ENCODE measurements at places on chromosomes 11 and 22.

DNA sequence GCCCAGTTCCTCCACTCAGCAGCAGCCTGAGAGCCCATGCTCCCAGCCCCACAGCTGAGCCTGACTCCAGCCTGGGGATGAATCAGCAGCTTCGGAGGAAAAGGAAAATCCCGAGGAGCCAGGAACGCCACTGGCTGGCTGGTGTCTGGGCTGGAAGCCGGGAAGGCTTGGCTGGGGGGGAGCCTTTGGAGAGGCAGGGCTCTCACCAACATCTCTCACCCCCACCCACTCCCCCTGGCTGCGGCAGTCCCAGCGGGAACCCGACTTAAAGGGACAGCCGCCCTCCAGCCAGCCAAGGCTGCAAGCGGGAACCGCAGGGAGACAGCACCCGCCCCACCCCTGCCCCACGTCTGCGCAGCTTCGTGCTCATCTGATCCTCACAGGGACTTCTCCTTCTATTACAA is 28.4 kb downstream of the KIAA0930 start:
- DNase-seq, result no peak

DNA sequence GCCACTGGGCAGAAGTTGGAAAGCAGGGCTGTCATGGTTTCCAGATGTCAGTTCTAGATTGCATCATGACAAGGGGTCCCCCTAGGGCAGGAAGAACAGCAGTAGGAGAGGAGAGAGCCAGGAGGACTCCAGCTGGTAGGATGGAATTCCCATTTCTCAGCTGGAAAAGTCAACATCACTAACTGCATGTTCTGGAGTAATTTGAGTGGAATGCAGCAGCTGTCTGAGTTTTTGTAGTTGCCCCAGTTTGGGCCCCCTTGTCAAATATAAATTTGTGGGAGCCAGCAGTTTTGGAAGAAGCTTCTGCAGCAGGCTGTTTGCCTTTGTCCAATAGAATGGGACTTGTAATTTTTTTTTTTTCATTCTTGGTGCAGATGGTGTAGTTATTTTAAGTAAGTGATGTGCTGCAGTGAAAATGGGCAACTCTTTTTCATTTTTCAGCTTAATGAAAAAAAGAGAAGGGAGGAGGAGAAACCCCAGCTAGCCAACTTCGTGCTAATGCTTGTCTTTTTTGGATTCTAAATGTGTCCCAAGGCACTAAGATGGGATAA is 86.9 kb downstream of the LDLRAD3 start:
- no peak for DNase-seq

GRCh38 chr22:50274311-50274710 is 4.1 kb upstream of the MAPK11 start:
- no peak for DNase-seq

DNA sequence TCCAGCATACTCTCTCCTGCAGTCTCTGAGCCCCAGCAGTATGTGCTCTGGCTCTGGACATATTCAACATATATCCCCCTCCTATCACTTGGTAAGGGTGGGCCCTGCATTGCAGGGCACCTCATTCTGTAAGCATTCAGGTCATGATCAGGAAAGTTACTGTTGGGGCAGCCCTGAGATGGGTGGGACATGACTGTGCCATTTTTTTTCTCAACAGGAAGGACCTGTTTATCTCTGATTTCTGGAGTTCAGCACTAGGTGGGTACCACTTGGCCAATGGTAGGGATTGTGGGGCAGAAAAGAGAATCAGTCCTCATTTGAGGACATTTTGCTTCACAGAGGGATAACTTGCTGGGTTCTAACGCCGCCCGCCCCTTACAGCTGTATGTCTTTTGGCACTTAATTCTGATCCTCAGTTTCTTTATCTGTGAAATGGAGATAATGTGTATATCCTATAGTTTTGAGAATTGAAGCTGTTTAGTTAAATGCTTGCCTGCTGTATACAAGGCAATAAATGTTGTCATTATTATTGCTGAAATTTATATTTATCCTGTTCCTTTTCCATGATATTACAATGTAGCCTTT is 2.2 kb downstream of the SRRD start:
- DNase-seq, result no peak

DNA sequence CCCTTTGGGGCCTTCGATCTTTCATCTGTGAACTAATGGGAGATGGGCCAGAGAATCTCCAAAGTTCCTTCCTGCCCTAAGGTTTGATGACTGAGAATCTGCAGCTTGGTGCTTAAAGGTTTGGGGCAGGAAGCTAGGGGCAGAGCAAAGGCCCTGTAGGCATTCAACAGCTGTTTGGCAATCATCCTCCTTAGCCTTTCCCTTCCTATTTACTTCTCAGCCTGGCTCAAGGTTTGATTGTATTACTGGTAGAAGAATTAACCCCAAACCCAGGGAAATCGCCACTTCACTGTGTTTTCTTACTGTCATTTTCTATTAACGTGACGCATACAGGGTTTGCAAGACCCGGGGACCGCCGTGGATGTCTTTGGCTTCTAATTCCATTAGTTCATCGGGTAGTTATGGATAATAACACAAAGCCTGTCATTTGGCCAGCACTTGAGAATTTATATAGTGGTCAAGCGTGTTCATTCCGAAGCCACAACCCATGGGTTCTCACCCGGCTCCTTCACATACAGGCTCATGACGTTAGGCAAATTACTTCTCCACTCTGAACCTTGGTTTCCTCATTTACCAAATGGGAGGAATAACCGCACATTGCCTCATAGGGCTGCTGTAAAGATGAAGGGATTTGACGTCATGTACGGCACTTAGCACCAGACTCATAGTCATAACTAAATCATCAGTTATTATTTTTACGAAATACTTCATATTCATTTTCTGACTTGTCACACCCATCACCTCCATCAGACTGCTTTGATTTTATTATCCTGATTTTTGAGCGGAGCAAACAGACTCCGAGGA is 158.1 kb downstream of the FBXO7 start:
- DNase-seq, result no peak

DNA sequence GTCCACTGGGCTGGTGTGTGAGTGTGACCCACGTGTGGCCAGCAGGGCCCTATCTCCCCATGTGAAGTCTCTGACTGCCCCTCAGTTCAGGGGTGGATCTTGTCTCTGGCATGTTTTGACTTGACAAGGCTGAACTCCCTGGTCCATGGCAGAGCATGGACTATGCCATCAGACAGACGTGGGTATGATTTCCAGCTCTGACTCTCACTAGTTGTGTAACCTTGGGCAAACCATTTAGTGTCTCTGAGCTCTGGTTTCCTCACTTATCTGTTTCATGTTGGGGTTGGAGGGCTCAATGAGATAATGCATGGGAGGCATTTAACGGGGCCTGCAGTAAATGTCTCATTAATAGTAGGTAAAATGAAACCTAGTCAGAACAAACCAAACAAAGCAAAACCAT is 254.5 kb upstream of the NARS2 start:
- DNase-seq, result no peak

DNA sequence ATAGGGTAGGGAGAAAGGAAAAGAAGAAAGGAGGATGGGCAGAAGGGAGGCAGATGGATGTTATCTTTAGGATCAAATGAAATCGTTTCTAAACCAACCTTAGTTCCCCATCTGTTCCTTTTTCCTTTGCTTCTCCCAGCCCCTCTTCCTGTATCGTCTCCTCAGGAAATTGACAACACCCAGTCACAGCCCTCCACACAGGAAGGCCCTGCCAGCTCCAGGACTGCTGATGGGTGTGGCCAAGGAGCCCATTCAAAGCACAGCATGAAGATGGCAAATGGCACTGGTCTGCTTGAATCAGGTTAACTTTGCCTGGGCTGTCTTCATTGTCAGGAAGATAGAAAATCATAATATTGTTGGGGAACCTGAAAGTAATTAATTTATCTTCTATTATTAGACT is 164.8 kb downstream of the C11orf87 start:
- no peak for DNase-seq

GRCh38 chr11:129314371-129314770 is 61.3 kb upstream of the BARX2 start:
- no peak for DNase-seq

DNA sequence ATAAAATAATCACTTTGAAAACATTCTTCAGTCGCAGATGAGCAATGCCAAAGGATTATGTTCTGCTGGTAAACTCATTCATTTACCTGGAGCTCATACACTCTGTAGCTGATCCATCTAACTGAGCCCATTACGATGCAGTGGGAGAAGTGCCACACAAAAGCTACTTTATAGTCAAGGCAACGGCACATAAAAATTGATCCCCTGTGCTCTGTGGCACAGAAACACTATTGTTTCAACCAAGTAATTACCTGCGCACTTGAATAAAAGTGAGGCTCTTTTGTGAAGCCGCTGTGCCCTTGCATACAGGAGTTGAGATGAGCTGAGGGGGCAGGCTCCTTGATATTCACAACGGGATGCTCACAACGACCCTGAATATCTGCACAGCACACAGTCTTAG is 7.2 kb downstream of the DKK3 start:
- DNase-seq, result no peak

DNA sequence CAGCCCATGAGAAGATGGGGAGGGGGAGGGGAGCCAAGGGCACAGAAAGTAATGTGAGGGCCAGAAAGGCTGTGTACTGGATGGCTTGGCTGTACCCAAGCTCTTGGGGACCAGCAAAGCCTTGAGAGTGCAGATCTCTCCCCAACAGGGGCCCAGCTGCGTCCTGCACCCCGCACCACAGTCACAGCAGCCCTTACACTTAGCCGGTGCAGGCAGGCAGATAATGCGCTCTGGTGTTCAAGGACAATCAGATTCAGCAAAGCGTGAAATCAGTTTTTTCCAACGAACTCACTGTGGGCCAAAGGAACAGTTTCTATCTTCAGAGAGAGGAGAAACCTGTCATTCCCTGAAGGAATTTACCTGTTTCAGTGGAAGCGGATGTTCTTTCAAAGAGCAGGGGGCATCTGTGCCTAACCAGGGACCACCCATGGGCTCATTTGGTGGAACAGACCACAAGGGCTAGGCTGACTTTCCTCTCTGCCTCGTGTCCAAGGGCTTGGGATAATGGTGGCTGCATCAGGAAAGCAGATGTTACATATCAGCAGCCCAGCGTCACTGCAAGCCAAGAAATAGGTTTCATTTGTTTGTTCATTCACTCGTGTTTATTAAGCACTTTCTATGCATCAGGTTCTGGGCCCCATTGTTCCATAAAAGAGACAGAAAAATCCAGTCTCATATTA is 81.2 kb upstream of the SPON1 start:
- DNase-seq, result no peak

DNA sequence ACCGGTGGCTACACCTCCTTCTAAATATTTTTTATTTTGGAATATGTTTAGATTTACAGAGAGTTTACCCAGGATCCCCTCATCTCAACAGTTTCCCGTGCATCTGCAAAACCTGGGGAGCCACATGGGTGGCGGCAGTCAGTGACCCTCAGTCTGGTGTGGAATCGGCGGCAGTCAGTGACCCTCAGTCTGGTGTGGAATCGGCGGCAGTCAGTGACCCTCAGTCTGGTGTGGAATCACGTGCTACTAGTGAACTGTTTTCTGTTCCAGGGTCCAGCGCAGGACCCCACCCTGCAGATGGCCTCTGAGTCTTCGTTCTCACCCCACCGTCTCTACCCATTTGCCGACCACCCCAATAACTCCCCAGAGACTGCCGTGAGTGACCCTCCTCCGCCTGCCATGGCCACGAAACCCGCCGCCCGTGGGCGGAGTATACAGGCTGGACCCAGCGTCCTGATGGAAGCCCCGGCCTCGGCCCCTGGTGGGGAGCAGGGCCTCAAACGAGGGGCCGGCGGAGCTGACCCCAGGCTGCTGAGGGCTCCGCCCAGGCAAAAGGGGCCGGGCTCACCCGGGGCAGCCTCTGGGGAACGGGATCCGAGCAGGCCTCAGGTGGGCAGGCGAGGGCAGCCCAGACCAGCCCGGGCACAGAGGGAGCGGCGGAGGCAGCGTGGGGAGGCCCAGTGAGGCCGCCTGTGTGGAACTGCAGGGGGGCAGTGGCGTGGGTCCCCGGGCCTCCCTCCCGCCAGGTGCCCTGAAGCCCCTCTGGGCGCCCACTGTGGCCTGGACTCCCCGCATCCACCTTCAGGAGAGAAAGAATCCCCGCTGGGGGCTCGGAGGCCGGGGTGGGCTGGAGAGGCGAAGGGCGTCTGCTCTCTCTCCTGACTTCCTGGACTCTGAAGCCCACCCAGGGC is 2.5 kb downstream of the IL17REL start:
- no peak for DNase-seq

DNA sequence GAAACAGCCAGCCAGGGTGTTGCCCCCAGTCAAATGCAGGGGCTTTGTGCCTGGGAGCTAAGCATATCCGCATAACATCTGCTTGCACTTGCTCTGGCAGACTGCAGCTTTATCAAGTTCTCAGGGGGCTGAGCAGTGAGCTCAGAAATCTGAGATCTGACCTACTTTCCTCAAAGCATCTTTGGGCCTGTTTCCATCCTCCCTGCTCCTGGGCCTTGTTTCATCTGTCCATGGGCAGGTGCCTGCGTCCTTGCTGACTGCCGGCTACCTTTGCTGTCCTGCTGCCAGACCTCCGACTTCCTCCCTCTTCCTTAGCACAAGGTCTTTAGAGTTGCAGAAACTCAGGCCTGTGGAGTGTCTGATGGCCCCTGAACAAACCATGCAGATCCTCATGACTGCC is 131.2 kb upstream of the B3GAT1 start:
- DNase-seq, result no peak

DNA sequence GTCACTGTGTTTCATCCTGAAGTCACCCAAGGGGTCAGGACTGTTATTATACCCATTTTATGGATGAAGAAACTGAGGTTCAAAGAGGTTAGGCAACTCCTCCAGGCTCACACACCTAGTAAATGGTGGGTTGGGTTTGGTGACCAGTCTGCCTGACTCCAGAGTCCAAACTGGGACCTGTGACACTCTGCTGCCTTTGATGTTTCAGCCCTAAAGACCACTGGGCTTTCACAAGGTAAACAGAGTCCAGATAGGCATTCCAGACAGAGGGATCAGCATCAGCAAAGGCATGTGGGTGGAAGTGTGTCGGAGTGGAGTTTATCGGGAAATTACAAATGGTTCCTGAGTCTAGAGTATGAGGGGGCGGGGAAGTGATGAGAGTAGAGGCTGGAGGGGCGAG is 38.5 kb downstream of the MICAL2 start:
- no peak for DNase-seq

DNA sequence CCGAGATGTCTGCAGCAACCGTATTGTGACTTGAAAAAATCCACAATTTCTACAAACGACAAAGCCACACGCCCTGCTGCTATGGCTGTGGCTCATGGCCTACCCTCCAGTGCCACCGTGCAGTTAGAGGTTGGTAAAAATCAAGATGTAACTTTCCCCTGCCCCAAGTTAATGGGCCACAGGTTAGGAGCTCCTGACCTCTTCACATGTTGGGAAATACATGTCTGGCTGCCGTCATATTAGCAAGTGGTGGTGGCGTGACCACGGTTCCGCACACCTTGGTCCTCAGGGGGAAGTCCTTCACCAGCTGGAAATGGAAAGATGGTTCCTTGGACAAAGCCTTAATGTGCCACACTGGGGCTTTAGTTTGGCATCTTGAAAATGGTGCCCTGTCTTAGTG is 27.4 kb upstream of the CCND1 start:
- DNase-seq, result no peak

- no peak for DNase-seq
These were observed 8.0 kb downstream of the SLC22A12 start for GRCh38 chr11:64598797-64599697.

DNA sequence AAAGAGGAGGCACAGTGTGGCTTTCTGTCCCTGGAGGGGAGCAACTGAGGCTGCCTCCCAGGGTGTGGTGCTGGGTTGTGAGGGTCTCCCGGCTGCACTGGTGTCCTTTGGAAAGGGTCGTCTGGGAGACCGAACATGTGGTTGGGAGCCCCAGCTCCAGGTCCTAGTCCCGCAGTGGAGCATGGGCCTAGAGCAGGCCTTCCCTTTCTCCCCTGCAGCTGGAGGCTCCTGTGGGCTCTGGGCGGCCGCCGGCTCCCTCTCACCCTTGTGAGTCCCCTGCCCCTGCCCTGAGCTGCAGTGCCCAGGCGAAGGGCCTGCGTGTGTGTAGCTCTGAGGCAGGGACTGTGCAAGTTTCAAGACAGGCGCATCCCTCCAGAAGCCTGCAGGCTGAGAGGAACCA is 1492.7 kb downstream of the BRD1 start:
- DNase-seq, result no peak

Data from HT-29 (cell line).